ENCODE measurements at places on chromosomes 5 and 9.

GRCh38 chr9:105067895-105068580 lies 140.1 kb upstream of the ABCA1 start:
- no peaks in the 10 kb centered on the region for H3K36me3 ChIP-seq
- H3K27ac ChIP-seq = no peak overlapping the region
- peaks cover 14% of the 10 kb centered on the region for H3K27me3 ChIP-seq
- H3K4me1 ChIP-seq = peaks cover 6% of the 10 kb centered on the region
- no peak for DNase-seq

- H3K27ac ChIP-seq = no peak overlapping the region
- peaks cover 2% of the 10 kb centered on the region for H3K4me1 ChIP-seq
- H3K4me3 ChIP-seq = no peak overlapping the region
- DNase-seq = no peak
Measured at GRCh38 chr9:14277244-14277643, 36.7 kb downstream of the NFIB start.

DNA sequence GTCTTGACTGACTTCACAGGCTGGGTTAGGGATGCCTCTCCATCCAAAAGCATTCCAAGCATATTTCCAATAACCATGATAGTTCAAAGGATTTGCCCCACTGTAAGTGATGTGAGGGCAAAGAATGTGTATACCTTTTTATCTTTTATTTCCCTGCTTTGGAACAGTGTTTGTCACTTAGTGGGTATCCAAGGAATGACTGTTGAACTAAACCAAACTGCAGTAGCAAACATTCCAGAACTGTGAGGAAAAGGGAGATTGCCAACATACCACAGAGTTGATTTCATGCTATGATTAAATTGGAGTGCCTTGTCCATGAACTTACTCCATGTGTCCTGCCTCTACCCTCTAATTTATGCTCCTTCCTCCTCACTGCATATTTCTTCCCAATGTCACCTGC lies 400.0 kb downstream of the KIAA0825 start:
- H3K4me3 ChIP-seq = no peak overlapping the region
- DNase-seq = no peak
- no peaks in the 10 kb centered on the region for H3K4me1 ChIP-seq
- H3K27ac ChIP-seq = no peak overlapping the region
- no peaks in the 10 kb centered on the region for H3K36me3 ChIP-seq

DNA sequence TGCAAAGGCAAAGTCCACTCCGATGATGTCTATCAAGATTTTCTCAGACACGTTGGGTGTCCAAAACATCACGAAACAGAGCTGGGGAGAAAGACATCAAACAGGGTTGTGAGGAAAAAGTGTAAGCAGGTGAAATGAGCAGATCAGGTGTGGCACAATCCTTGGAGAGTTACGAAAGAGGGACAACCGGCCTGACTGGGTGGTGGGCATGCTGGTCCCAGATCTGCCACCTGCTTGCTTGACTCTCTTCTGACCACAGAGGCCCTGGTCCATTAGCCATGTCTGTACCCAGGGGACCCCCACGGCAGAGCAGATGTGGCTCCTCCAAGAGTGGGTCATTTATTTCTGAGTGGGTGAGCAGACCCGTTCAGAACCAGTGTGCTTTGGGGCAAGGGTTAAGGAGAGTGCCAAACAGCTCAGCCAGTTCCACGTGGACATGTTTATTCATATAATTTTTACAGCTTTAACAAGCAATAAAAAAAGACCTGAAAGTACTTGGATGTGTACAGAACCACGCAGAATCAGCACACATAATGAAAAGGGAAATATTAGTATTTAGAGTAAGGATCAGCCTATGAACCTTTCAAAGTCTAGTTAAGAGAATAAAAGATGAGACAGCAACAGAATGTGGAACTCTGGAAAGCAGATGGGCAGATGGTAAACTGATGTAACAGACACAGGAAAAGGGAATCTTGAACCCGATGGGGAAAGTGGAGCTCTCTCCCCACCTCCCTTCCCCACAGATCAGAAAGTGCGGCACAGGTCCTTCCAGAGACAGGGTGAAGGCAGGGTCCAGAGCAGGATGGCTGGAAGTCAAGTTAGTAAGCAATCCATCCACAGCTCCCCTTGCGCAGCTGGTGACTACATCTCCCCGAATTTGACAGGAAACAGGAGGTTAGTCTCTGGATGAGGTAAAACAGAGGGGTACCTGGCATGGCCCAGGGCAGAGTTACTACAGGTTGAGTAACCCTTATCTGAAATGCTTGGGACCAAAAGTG lies 52.5 kb downstream of the OTULIN start:
- H3K36me3 ChIP-seq = peaks cover 11% of the 10 kb centered on the region
- H3K4me1 ChIP-seq = peaks cover 18% of the 10 kb centered on the region
- H3K27me3 ChIP-seq = no peaks in the 10 kb centered on the region
- H3K4me3 ChIP-seq = no peak overlapping the region
- peak overlapping the region; percentile 68 for H3K27ac ChIP-seq

DNA sequence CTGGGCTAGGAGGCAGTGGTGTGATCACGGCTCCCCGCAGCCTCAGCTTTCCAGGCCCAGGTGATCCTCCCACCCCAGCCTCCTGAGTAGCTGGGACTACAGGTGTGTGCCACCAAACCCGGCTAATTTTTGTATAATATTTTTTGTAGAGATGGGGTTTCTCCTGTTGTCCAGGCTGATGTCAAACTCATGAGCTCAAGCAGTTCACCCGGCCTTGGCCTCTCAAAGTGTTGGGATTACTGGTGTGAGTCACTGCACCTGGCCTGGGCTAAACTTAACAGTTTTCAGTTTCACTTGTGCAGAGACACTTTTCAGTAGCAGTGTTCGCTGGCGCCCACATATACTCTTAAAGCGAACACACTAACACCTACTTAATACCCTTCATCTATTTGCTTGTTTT lies 205.6 kb upstream of the ZNF608 start:
- no peak overlapping the region for H3K27ac ChIP-seq
- H3K36me3 ChIP-seq = no peaks in the 10 kb centered on the region
- DNase-seq = no peak
- no peak overlapping the region for H3K4me3 ChIP-seq
- H3K4me1 ChIP-seq = no peaks in the 10 kb centered on the region
- H3K27me3 ChIP-seq = no peaks in the 10 kb centered on the region

Data from naive thymus-derived CD8-positive, alpha-beta T cell (primary cell).